ENCODE measurements at places on chromosomes 7 and 10.

- DNase-seq: no peak
Observed at GRCh38 chr10:84217746-84218145, 7.6 kb downstream of the LRIT2 start.

- DNase-seq: no peak
Observed at GRCh38 chr7:148436135-148436534, 154.4 kb upstream of the C7orf33 start.

- DNase-seq: no peak
Observed at GRCh38 chr7:6691609-6692106, 15.1 kb downstream of the ZNF12 start.

DNA sequence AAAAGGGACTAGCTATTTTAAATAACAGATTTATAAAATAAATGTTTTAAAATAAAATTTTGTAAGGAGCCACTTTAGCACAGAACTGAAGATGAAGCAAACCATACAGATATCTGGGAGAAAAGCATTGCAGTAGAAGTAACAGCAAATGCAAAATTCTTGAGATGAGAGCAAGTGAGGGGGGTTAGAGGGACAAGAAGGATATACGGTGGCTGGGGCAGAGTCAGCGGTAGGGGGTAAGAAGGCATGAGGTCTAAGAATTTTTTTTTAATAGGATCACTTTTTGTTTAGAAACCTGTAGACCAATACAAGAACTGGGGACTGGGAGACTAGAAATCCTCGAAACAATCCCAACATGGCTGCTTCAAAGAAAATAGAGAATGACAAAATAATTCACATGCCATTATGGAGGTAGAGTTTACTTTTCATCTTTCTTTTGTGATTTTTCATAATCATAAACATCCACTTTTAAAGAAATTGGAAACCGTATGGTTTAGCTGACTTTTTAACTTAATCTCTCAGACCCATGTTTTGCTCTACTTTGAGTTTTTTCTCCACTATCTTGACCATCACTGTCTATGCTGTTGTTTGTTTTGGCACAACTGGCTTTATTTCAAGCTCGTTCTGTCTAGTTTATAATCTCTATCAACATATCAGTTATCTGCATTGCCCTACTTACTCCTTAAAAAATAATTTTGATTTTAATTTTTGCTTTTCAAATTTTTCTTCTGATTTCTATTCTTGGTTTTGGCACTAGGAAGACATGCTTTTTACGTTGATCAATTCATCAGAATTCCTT, 73.5 kb downstream of the KMT2C start:
- DNase-seq: no peak

DNA sequence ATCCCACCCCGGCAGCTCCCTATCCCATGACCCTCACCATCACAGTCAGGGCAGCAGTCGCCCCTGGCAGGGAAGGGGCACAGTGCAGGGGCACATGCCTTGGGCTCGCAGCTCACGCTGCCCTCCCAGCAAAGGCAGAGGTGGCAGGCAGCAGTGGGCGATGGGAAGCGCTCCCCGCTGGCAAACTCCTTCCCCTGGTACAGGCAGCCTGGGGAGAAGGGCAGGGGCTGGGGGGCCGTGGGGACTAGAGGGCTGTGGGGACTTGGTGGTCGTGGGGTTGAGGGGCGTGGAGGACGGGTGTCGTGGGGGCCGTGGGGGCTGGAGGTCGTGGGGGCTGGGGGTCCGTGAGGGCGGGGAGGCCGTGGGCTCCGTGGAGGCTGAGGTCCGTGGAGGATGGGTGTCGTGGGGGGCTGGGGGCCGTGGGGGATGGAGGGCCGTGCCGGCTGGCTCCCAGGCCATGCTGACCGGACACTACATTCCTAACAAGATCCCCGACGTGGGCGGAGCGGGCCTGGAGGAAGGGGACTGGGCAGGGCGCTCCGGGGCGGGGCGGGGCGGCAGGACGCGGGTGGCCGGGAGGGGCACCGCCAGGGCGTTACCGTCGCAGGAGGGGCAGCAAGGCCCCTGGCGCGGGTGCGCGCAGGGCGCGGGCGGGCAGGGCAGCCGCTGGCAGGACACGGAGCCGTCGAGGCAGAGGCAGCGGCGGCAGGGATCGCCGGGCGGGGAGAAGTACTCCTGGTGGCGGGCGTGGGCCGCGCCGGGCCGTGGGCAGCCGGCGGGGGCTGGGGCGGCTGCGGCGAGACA, 20.0 kb downstream of the KCP start:
- DNase-seq: no peak

- DNase-seq: no peak
Observed at GRCh38 chr7:118793582-118793981, 569.1 kb downstream of the ANKRD7 start.

- peak; percentile 60 for DNase-seq
Observed at GRCh38 chr7:102450242-102450641, 14.4 kb downstream of the ALKBH4 start.

DNA sequence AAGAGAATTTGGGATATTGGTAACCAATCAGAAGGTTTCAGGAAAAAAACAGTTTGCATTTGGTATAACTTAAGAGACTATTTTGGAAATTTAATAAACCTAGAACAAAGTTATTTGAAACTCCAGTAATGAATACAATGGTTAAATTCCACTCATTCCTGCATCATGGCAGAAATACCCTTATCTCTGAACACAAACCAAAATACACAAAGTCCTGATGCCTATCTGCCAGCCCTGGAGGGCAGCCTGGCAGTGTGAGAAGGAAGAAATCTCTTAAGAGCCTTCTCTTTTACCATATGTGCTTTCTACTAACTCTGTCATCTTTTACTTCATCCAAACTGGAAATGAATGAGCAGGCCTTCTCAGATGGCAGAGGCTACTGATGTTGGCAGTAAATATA, 147.1 kb upstream of the LYZL1 start:
- DNase-seq: no peak

GRCh38 chr7:155208681-155209477, 88.8 kb upstream of the INSIG1 start:
- no peak for DNase-seq

- no peak for DNase-seq
Observed at GRCh38 chr7:114917211-114917839, 4.6 kb upstream of the MDFIC start.

DNA sequence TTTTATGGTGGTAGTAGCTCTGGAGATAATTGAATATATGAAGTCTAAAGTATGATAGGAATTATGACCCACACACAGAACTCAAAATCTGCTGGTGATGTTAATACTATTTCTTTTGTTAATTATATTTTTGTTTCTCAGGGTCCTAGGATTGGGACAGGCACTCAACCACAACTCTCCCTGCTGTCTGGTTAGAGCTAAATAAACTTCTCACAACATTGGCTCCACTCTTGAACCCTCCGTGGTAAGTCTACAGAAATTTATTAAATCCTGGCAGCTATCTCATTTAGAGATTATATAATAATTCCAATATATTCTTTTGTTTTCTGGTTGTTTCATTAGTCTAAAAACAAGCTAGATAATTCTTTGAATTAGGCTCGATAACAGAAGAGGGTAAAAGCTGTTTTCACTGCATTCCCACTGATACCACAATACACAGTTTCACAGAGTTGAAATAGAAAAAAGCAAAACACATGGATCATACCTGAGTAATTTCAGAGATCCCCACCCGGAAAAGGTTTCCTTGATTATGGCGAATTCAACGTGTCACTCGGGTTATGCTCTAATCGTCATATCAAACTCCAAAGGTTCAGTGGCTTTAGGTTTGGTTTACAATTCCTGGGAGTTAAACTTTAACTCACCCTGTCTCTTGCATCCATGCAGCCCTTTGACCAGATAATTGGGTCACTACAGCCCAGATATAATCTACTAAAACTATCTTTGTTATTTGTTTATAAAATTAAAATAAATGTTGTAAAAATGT, at the start of gene A1CF:
Gene A1CF, minus strand, starts transcription at position 531 of the 763 bp plus-strand sequence. CDS start 25,687 bp downstream, outside the sequence.
- DNase-seq: no peak

DNA sequence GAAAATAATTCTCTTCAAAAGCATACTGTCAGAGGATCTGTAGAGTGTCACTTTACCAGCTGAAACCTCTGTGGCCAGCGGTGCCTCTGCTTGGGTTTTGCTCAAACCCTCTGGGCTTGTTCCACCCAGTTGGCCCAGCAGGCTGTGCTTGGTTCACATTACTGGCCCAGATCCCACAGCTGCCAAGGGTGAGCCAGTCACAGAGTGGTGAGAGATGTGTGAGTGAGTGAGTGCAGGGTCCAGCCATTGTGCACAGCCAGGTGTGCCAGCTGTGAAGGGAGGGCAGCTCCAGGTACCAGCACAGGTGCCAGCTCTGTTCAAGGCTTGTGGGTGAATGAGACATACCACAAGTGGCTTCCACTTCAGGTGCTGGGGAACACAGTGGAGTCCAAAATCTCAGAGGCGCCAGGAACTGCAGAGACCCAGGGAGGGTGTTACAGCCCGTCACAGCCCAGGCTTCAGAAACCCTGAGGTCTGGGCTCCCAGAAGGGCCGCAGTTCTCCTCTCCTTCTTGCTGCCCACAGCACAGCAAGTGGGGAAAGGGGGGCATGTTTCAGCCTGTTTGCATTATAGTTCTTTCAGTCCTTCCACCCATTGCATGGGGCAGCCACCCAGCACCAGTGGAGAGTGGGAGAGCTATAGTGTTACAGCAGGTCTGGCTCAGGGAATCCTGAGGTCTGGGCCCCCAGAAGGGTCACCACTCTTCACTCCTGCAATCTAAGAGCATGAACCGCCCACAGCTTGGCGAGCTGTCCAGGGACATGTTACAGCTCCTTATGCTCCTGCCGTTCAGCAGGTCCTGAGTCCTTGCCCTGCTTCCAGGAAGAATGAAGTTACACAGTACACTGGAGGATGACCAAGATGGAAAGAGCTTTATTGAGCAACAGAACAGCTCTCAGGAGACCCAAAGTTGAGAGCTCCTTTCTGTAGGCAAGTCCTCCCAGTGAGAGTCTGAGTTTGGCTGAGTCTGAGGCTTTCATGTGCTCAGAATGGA, 931.7 kb upstream of the SORCS1 start:
- no peak for DNase-seq

DNA sequence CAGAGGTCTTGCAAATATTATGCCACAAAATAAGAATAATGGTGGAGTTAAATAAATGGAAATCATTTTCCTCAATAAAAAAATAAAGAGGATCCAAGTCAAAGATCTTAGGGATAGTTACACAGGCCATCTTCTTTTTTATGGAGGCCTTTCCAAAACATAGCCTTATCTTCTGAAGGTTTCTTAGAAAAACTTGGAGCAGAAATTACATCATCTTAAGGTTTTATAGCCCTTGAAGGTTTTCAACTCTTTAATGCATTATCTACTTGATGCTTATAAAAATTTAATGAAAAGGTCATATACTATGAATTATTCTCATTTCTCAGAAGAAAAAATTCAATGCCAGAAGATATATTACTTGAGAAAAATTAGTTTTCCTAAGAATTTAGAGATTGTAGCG, 94.2 kb upstream of the LAMB4 start:
- DNase-seq: no peak

DNA sequence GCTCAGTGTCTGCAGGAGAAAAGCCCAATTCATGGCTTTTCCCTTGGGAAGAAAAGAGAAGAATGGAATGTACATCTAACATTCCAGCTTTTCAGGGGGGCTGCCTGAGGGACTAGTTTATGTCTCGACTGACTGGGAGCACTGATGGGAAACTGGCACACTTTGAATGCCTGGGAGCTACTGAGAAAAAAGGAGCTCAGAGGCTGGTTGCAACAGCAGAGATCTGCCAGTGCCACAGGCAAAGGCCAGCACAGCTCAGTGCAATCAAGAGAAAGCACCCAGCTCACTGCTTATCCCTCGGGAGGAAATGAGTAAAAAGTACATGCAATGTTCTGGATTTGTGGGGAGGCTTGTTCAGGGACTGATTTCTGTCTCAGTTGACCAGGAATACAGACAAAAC, 226.2 kb downstream of the COBL start:
- no peak for DNase-seq

DNA sequence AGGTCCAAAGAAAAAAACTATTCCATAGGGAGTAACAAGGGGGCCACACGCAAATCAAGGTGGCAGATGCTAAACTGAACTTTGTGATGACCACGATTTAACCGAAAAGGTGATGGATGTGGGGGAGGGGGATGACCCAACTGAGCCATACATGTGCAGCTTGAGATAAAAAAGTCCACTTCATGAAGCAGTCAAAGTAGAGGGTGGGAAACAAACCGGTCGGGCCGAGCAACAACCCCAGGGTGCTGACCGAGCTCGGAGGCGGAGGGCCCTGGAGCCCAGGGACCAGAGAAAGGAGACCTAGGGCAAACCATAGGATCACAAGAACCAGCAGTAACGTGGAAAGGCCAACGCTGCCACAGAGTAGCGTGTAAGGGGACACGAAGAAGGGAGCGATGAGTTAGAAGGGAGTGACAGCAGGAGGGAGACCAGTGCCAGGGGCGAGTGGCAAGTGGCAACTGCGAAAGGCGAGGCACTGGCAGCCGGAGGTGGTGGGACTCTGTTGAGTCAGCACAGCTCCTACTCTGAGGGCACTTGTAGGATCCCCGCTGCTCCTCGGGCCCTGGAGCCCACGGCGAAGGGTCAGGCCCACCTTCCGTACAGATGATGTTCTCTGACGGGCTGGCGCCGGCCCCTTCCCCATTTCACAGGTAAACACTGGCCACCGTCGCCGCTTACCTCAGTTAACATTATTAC, 540 bp downstream of the SNX13 start:
- peak; percentile 41 for DNase-seq

DNA sequence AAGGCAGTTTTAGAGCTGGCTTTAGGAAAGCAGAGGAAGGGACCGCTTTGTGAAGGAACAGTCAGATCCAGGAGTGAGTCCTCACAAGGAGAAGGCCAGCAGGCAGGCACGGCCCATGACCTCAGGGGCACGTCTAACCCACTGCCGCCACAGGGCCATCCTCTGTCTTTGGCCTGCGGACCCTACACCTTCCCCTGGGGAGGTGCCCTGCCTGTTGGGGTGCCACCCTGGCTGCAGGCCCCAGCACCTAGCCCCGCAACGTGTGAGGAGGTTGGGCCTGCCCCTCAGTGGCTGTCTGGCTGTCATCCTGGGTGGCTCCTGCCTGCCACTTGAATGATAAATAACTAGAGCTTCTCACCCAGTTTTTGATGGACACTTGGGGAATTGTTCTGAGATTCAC, 31.0 kb upstream of the TRIM8 start:
- peak; percentile 36 for DNase-seq

DNA sequence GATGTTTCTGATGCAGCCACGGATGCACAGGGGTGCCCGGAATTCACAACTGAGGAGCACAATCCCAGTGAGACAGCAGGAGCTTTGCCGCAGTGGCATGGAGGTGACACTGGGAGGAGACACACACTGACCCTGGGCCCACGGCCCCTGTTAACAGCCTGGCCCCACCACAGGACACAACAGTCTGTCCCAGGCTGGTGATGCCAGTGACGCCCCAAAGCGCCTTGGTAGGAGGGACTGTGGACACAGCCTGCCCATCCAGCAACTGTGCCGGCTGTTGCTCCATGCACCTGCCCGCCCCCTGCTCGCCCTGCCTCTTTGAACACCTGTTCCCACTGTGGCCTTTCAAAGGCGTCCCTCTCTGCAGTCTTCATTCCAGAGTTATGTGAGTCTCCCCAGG, 49.8 kb downstream of the KLF6 start:
- no peak for DNase-seq

Data from activated CD4-positive, alpha-beta T cell treated with anti-CD3 and anti-CD28 coated beads, Interleukin-2, amount 50 U/mL, for 1 hour (primary cell).